ENCODE measurements at places on chromosomes 11 and 22.

- DNase-seq = no peak
These were observed 3.5 kb upstream of the ENDOD1 start for GRCh38 chr11:95086151-95086550.

GRCh38 chr11:128052912-128053641 lies 534.3 kb downstream of the ETS1 start:
- DNase-seq = no peak

DNA sequence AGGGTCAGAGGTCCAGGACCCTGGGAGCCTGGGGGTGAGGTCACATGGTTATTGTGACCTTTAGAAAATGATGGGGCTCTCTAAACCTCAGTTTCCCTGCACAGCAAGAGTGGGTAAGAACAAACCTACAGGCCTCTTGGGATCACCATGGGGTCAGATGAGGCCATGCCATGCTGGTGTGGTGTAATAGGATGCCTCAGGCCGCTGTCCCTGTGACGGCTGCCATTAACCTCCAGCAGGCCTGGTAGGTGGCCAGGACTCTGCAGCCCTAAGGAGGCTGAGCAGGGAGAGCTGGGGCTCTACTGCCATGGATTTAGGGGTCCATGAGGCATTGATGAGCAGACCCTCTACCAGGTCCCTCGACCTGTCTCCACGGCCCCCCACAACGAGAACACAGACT lies 265.5 kb downstream of the CTTN start:
- DNase-seq = no peak

- DNase-seq = no peak
These were observed 204.2 kb downstream of the AASDHPPT start for GRCh38 chr11:106281455-106282173.

DNA sequence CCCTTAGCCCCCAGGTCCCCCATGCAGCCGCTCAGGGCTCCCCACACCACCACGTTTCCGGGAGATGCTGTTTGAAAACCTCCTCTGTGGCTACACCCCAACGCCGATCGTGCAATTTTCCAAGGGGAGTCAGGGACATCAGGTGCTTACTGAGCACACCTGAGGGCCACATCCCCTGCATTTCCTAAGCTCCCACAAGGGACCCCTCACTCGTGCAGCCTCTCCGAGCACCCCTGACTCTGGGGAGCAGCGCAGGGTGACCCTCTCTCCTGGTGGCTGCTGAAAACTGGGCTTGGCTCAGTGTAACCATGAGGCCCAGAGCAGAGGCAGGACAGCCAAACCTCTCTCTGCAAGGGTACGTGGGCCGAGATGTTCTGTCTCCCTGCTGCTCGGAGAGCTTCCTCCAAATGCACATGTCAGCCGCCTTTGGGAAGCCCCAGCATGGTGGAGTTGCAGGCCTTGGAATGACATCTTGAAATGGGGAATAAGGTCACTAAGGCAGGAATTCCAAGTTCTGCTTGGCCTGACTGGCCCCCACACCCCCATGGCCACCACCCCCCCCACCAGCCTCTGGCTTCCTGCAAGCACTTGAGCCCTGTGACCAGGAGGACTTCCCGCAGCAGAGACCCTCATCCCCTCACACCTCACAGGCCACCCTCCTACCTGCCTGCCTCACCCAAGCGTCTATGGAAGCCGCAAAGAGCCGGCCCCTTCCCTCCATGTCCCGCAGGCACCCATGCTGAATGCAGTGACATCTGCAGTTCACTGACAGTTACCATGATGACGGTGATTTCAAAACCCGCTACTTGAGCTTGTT lies 257.4 kb downstream of the BRD1 start:
- DNase-seq = no peak

- DNase-seq = no peak
These were observed 85.8 kb downstream of the ZBTB16 start for GRCh38 chr11:114145166-114145775.

DNA sequence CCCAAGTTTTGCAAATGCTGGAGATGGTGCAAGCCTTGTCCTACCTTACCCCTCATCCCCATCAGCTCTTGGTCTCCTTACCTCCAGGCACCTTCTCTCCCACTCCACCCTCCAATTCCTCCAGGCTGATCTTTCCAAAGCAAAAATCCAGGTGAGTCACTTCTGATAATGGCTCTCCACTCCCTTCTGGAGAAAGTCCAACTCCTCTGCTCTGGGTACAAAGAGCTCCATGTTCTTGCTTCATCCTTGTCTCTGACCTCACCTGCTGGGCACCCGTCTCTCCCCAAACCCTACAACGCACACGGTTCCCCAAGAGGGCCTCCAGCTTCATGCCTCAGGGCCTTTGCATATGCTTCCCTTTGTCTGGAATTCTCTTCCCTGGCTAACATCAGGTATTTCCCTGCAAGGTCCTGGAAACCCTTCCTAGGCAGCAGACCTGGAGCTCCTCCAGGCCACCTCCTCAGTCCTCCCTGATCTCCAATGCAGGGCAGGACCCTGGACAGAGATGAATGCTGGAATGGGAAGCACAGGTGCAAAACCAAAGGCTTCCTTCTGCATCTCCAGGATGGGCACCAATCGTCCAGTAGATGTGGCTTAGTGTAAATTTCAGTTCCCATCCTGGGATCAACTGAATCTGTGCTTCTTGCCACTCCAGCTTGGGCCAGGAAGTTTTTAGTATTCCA lies 22.7 kb downstream of the IFT27 start:
- no peak for DNase-seq

DNA sequence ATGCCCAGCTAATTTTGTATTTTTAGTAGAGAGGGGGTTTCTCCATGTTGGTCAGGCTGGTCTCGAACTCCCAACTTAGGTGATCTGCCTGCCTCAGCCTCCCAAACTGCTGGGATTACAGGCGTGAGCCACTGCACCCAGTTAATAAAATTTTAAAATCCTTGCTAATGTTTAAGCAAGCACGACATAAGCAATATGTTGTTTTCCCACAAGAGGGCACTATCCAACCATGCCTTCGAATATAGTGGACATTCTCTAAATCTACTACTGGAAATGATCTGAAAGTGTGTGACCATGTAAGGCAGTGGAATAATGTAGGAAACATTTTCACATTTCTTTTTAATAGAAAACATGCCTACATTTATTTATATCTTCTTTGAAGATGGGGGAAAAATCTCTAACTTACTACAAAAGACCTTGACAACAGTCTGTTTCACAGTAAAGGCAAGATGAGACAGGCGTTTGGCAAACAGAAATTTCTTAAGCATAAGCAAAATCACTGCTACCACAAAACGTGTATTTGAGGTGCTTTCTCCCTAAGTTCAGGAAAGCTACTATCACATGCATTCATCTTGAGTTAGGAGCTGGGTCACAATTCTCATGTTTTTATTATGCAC lies 38.2 kb downstream of the PITPNB start:
- no peak for DNase-seq

GRCh38 chr11:46050662-46051061 lies 70.6 kb downstream of the PHF21A start:
- DNase-seq = no peak

GRCh38 chr11:57466680-57467079 lies 6.4 kb downstream of the RTN4RL2 start:
- no peak for DNase-seq

- no peak for DNase-seq
These were observed 104.6 kb downstream of the ATXN10 start for GRCh38 chr22:45776313-45776585.

DNA sequence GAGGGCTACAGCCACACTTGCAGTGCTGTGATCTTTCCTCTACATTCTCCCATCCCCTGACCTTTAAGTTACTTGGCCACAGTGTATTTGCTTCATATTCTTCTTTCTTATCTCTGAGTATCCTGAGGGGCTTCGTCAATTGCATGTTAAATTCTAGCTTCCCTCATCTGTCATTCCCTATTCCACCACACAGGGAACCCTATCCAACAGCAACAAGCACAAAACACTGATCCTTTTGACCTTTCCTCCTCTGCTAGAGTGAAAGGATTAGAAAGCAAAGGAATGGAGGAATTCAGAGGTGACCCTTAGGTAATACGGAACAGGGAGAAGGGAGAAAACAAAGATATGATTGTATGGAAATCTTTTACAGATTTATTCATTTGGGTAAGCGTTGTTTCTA lies 1061.7 kb upstream of the TENM4 start:
- no peak for DNase-seq

GRCh38 chr22:45818424-45819085 lies 146.9 kb downstream of the ATXN10 start:
- DNase-seq = no peak

GRCh38 chr11:81987829-81988472 lies 745.7 kb downstream of the FAM181B start:
- no peak for DNase-seq

DNA sequence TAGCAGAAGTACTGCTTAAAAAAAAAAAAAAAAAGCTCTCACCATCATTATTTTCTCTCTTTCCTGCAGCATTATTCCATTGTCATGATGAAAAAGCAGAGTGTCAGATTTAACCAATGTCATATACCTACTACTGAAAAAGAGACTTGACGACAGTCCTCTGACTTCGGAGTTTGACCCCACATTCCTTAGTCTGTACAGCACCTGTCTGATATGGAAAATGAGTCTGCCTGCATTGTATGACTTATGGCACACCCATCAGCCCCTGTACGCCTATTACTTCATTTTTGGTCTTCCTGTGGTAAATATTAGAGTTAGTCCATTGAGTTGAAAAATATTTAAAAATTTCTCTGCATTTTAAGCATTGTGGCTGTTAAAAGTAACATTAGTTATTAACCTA lies 54.5 kb upstream of the NOX4 start:
- no peak for DNase-seq

GRCh38 chr22:21803811-21804249 lies 63.6 kb downstream of the MAPK1 start:
- no peak for DNase-seq

DNA sequence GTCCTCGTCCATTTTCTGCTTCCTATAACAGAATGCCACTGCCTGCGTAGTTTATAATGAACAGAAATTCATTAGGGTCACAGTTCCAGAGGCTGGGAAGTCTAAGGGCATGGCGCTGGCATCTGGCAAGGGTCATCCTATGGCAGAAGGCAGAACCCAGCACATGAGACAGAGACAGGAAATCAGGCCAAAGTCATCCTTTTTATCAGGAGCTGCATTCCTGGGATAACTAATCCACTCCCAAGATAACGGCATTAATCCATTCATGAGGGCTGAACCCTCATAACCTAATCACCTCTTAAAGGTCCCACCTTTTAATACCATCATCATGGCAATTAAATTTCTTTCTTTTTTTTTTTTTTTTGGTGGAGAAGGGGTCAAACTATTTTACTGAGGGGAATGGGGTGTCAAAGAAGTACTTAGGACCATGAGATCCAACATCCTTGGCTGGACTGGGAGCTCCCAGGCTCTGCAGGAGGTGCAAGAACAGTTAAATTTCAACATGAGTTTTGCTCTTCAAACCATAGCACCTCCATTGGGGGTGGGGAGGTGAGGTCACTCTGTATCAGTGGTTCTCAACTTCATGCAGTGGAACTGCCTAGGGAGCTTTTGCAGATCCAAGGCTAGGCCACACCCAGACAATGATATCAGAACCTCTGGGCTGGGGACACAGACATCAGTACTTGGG lies 4.4 kb downstream of the TMEM109 start:
- no peak for DNase-seq

Data from activated naive CD4-positive, alpha-beta T cell treated with anti-CD3 and anti-CD28 coated beads, Interleukin-2, amount 50 U/mL, for 72 hours (primary cell).